ENCODE measurements at places on chromosomes 7 and 10. TPM values are rescaled to one million over a fixed set of nuclear protein-coding genes. Genes with fewer than 3 reads are reported as not detected.

The SDK1 gene
- 0.37 TPM for total RNA-seq

The TMEM120A gene
- 44.9 TPM for total RNA-seq

The PILRA gene
- total RNA-seq: 5.8 TPM

The HGF gene
- total RNA-seq: not detected

The MSMB gene
- total RNA-seq: not detected

The COL13A1 gene
- 0.33 TPM for total RNA-seq

The C10orf62 gene
- total RNA-seq: not detected
